ENCODE measurements at places on chromosomes 2 and 18.
A peak's percentile ranks its signal among the peaks of the same experiment; 100 is the strongest.

DNA sequence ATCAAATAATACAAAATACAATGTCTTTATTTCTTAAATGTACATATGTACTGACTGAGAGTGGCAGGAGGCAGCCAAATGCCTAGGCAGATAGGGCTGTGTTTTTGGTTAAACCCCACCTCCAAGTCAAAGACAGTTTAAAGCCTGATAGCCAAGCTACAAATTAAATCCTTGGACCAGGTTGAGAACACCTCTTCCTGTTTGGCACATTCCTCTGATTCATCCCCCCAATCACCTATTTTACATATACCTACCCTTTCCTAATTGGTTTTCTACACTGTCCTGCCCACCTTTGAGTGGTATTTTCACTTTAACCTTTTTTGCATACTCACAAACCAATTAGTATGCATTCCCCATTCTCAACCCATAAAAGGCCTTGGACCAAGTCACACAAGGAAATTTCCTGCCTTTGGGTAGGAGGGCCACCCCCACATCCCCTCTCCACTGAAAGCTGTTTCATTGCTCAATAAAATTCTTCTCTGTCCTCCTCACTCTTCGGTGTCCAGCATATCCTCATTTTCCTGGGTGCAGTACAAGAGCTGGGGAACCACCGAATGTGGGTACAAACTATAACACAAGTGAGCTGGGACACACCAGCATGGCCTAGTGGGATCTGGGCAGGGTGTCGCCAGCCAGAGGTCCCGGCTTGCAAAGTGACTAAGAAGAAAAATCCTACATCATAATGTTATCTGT lies 149.1 kb downstream of the UBE2E3 start:
- DNase-seq: no peak

DNA sequence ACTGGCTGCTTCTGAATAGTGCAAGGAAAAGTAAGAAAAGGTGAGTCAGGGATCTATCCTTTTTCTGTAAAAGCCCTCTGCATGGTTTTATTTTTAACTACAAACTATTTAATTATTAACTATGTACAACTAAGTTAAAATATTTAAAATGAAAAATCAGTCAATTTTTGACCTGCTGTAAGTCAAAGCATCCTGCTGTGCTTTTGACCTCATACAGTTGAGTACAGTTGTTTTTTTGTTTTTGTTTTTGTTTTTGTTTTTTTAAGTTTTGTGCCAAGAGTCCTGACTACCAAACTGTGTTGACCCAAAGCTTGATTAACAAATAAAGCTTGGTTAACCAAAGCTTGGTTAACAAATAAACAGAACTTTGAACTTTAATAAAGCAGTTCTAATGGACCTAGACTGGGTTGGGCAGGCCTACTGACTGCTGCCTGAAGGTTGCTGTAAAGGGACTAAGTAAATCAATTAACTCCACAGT lies at the start of gene ACMSD:
TSS of gene ACMSD (plus strand) at position 474 of the 478 bp plus-strand sequence. CDS start 67 bp downstream, outside the sequence.
- no peak for DNase-seq

DNA sequence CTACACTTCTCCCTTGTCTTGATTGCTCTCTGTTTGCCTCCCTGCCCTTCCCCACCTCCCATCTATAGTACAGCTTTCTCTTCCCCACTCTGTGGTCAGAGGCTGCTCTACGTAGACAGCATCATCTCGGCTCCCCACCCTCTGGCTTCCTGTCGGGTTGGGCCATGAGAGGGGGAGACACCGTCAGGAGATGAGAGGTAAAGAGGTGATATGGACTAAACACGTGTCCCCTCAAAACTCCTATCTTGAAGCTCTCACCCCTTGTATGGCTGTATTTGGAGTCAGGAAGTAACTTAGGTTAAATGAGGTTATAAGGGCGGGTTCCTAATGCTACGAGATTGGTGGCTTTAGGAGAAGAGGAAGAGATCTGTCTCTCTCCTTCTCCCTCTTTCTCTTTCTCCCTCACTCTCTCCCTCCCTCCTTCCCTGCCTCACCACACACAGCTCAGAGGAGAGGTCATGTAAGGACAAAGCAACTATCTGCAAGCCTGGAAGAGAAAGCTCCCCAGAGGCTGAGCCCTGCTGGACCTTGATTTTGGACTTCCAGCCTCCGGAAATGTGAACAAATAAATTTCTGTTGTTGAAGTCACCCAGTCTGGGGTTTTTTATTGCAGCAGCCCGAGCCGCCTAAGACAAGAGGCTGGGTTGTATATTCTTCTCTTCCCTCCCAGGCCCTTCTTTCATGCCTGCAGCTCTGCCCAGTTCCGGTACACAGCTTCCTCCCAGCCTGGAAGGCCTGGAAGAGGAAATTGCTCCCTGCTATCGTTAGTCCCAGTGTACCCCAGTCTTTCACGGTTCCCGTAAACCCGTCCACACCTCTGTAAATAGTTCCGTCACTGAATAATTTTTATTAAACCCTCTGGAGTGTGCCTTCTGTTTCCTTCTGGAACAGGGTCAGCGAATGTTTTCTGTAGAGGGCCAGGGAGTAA lies 138.0 kb downstream of the AKAIN1 start:
- DNase-seq: peak; percentile 13

- DNase-seq: no peak
Measured at GRCh38 chr18:58097121-58097906, 53.3 kb downstream of the NEDD4L start.
